Fibroblast of skin of back (primary cell): ENCODE measurements at places on chromosomes 13 and 19.

DNA sequence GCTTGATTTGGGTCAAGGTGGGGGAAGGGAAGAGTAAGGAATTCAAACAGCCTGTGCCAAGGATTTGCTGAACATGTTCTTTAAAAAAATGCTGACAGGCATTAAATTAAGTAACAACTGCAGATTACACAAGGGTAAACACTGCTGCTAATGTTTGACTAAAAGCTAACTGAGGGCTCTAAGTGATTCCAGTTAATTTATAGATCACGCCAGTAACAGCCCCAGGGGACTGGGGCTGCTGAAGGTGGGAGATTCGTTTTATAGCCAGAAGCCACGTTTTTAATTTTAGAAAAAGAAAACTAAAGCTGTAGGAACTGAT, 321.7 kb downstream of the DLEU7 start:
- peak; percentile 29 for DNase-seq

- no peak for DNase-seq
Observed at GRCh38 chr19:51644636-51645271, 1.9 kb downstream of the SIGLEC14 start.

DNA sequence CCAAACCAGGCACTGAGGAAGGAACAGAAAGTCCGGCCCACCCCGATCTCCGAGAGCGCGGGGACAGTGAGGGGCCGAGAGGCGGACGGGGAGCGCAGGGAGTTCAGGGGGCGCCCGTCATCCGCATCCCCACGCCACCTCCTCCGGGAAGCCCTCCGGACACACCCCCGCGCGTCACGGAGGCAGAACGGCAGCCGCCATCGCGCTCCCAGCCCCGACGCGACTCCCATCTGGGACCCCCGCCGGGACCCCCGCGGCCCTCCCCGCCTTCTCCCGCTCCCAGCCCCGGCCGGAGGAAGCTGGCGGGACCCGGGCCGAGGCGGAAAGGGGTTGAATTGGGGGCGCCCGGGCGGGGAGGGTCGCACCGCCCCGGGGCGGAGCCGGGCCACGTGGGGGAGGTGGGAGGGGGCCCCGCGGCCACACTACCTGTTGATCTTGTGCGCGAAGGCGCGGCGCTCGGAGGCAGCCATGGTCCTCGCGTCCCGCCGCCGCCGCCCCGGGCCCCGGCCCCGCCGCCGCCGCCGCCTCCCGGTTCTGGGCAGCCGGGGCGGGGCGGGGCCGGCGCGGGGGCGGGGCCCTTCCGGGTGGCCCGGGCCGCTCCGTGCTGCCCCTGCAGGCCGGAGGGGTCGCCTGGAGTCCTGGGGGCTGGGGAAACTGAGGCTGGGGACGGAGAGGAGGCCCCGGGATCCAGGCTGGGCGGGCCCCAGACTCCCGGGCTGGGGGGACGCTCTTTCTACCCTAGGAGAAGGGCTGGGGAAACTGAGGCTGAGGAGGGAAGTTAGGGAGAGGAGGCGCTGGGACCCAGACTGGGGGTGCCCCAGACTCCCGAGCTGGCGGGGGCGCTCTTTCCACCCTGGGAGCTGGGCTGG, at the start of gene DOCK6:
Gene DOCK6, minus strand, starts transcription at position 554 of the 869 bp plus-strand sequence. Its CDS starts 84 bp downstream, at position 470.
- DNase-seq, result peak; percentile 32

GRCh38 chr19:7258840-7259395, 35.3 kb downstream of the INSR start:
- no peak for DNase-seq

DNA sequence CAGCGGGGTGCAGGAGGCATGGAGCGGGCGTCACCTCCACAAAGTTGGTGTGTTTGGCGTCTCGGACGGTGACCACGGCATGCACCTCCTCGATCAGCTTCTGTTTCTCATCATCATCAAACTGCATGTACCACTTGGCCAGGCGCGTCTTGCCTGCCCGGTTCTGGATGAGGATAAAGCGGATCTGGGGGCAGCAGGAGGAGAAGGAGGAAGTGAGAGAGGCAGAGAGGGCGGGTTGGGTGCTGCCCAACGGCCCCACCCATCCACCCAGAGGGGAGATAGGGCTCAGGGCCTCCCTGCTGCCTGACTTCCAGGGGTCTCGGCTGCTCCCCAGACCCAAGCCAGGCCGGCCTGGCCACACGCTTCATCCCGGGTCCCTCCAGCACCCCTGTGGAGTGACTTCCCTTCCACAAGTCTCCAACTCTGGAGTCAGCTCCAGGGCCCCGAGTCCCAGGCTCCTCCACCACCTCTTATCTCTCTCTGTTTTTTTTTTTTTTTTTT, 4.6 kb downstream of the AP2S1 start:
- DNase-seq, result no peak

DNA sequence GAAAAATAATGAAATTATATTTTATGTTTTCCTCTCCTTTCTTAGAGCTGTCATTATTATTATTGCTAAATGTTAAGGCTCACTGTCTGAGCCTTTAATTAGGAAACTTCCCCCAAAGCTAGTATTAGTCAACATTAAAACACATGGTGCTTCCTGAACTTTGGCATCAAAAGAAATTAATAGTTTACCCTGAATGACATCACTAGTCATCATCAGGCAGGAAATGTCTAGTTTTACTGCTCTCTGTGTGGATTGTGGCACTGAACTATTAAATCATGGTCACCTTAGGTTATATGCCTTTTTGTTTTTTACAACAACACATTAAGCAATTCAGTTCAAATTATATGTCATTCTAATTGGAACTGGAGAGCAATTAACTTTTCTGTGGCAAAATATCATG, 595.5 kb downstream of the SLITRK1 start:
- DNase-seq, result no peak

DNA sequence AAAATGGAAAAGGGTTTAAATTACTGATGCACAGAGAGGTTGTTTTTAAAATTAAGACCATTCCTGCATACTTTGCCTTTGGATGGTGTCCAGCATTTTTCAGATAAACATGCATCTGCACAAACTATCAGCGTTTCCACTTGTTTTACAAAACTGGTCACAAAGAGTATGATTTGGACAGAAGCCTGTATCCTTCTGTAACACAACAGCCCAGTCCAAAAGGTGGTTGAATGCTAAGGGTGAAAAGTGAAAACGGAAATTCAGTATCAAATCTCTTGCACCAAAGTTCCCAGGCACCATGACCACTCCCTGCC, 21.7 kb upstream of the DOCK9 start:
- no peak for DNase-seq

DNA sequence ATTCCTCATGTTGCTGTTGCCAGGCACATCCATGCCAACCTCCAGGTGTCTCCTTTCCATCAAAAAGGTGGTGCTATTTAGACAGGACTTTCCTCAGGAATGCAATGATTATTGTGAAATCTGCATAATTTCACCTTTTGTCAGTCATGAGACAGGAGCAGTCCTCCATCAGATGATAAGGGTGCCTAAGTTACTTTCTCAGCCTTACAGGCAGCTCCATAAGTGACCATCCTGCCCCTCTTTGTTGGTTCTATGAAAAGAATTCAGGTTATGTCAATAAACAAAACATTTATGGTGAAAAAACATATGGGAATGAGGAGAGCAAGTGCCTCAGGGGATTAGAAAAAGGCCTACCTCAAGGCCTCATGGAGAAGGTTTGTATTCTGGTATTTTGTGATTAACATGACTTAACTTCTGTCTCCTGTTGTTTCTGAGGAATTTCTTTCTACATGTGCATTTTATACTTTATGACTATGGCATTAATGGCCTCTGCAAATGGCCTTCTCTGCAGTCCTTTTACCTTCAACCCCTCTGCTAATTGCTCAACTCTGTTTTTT, 110.3 kb upstream of the DIAPH3 start:
- DNase-seq, result no peak

DNA sequence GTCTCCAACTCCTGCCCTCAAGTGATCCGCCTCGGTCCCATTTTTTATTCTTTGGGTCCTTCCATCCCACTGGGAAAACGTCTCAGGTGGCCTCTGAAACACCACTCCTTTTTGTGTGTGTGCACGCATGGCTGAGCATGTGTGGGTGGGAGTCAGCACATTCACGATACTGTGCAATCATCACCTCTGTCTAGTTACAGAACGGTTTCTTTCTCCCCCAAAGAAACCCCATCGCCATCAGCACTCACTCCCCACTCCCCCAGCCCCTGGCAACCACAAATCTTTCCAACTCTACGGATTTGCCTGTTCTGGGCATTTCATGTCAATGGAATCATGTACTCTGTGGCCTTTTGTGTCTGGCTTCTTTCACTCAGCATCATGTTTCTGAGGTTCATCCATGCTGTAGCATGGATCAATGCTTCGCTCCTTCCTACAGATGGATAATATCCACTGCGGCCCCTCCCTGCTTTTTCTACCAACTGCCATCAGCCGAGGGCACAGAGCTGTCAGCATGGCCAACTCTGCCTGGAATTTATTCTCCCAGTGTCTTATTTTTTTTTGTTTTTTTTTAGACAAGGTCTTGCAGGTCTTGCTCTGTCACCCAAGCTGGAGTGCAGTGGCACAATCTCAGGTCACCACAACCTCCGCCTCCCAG, 9.7 kb downstream of the F2RL3 start:
- no peak for DNase-seq
